ENCODE measurements at places on chromosomes 4 and X. TPM values are rescaled to one million over a fixed set of nuclear protein-coding genes. Genes with fewer than 3 reads are reported as not detected.

- no peak for DNase-seq
Observed at GRCh38 chr4:99822734-99823133, 6.1 kb downstream of the DAPP1 start.

DNA sequence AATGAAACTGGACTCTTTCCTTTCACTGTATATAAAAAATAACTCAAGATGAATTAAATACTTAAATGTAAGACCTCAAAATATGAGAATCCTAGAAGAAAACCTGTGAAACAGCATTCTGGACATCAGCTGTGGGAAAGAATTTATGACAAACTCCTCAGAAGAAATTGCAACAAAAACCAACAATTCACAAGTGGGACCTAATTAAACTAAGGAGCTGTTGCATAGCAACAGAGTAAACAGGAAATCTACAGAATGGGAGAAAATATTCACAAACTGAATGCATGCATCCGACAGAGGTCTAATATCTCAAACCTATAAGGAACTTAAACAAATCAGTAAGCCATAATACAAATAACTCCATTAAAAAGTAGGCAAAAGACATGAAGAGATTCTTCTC, 851.7 kb upstream of the PCDH10 start:
- no peak for DNase-seq

DNA sequence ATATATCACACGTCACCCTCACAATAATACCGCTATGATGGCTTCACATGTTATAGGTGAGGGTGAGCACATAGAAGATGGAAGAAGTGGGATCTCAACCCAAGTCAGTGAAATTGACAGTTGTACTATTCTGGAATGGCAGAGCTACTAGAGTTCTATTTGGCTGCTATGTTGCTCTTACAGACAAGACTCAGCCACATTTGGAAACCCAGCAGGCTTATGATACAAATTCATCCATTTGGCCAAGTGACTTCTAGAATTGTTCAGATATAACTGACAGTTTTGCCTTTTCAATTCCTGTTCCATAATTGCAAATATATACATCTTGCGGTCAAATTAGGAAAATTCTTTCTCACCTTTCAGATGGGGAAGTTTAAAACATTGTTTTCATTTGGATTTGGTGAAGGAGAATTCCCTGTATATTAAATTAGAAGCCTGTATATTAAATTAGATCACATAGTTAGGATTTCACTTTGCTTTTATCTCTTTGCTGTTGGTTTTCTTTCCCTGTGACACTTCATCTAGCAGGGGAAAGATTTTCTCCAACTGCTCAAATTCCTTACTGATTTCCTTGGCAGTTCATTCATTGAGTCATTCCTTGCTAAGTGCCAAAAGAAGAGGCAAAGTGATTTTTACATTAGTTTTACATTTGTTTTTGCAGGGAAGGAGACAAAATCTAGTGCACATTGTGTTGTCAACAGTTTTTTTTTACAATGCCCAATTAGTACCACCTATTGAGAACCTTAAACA, 120.6 kb upstream of the TBC1D9 start:
- no peak for DNase-seq

DNA sequence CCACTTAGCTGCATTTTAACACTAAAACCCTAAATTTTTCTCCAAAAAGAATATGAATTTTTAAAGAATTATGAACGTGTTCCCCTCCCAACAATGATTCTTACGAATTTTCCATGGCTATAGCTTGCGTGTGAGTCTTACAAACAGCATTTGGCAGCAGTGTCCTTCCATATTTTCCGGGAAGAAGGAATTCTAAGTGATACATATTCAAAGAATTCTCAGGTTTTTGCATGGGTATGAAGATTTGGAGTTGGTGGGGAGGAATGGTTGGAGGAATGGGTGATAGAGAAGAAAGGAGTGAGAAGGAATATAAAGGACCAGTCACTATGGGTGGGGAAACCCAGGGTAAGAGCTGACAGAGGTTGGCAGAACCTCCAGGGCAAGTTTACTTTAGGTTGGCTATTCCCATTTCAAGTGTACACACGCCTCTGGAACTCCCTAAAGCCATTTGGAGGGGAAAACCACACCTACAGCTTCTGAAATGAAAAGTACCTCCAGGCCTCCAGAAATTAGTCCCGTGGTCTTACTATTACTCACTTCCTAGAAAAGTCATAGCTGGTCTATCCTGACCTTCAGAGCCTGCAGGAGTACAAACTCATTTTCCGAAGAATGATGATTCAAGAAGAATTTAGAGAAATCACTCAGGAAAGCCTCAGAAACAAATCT, 420.8 kb upstream of the DIPK2B start:
- DNase-seq = no peak

GRCh38 chrX:132214518-132214917, 4.7 kb downstream of the RAP2C start:
- no peak for DNase-seq

DNA sequence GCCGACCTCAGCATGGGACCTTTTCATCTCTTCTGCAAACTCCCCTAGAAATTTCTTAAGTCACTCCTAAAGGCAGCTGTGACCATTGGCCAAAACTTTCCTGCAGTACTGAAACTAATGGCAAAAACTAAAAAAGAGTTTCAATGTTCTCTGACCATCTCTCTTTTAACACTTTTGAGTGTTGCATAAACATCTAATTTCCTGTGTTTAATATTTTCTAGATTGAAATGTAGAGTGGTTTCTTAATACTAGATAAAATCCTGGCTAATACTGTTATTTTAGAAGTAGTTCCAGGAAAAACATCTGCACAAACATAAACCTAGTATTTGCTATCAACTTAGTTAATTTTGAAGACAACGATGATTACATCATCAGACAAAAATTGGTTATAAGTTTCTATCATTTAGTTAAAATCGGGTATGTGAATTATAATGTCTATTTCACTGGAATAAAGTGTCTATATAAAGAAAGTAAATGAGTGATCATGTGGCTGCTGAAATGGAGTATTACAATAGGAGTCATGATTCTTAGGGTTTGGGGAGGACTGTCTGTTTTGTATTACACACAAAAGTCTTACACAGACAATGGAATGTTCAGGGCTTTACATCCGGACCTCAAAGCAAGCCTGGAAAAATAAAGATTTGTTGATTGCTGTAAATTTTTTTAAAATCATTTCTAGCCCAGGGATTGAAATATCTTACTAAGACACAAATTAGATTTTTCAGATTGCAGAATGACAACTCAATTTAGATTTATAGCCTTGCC, 1323.4 kb downstream of the C4orf33 start:
- DNase-seq = no peak

DNA sequence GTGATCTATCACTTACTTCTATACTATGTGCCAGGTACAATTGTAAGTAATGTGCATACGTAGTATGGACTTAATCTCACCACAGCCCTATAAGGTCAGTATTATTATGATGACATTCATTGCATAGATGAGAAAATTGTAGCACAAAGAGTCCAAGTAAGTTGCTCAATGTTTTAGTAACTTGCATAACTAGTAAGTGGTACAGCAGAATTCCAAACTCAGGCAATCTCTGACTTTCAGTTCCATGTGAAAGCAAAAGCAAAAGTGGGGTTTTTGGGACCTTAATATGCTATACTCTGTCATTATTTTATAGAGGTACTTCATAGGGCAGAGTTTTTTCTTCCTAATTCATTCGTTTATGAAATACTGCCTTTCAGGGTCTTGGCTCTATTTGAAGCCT, 188.8 kb upstream of the VEGFC start:
- no peak for DNase-seq

DNA sequence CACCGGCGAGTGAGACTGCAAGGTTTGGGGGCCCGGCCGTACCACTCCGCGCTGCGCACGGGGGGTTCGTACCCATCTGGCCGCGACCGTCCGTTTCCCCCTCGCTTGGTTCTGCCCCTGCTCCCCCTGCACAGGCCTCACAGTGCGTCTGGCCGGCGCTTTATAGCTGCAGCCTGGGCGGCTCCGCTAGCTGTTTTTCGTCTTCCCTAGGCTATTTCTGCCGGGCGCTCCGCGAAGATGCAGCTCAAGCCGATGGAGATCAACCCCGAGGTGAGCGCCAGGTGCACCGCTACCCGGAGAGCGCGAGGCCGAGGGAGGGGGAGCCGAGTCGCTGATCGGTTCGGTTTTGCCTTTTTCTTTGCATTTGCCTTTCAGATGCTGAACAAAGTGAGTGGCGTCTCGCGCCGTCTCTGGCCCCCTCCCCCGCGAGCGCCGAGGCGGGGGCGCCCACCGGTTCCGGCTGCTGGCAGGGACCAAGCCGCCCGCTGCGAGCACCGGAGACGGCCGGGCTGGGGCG, at the start of gene UCHL1:
UCHL1 (plus strand) TSS at position 189 of the 517 bp plus-strand sequence; CDS start at position 238, 49 bp downstream.
- DNase-seq = no peak

Gene SPANXB1
- total RNA-seq = not detected

Gene TIGD4
- 0.66 TPM for total RNA-seq

Gene CLGN
- 5.2 TPM for total RNA-seq

Measured in breast epithelium (tissue), 4 donors.